ENCODE measurements at places on chromosomes 4 and X.

- no peak for DNase-seq
Measured at GRCh38 chr4:124278477-124278876, 434.1 kb downstream of the ANKRD50 start.

GRCh38 chrX:103666202-103667107 is 20.0 kb downstream of the MORF4L2 start:
- DNase-seq = no peak

GRCh38 chr4:38831653-38832052 is 25.0 kb downstream of the TLR6 start:
- DNase-seq = no peak

DNA sequence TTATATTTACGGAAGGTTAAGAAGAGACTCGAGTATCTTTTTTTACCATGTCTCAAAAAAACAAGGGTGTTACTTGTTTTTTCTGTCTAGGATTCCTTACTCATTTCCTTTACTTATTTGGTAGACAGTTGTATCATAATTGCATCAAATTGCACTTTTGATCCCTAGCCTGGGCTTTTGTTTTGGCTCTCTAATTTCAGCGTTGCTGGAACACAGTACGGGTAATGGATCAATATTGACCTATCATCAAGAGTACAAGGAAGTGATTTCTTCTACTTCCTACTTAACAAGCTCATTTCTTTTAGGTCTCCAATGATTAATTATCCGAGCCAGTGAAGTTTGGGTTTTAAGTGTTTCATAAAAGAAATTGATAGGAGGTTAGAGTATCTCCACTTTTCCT is 16.8 kb downstream of the AIMP1 start:
- no peak for DNase-seq

Data from stimulated activated CD4-positive, alpha-beta T cell treated with anti-CD3 and anti-CD28 coated beads, Interleukin-2, amount 100 ng/mL, for 24 hours (primary cell).